AG04449 (cell line): ENCODE measurements at places on chromosomes 1 and 21.

DNA sequence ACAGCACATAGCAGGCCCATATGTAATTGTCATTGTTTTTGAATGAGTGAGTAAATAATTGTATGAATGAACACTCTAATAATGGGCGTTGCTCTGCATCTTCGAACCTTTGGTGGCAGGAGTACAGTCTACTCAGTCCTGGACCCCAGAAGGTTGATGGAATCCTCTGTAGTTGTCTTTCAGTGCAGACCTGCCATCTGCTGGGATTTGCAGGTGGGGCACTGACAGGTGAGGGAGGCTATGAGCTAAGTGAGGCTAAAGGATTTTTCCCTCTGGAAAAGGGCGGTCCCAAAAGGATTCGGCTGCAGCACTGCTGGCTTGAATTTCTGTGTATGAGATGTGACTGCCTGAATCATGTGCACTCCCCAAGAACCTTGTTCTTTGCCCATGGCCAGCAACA lies 53.4 kb downstream of the PLXNA2 start:
- no peak for DNase-seq

GRCh38 chr21:45982758-45983648 lies 1.4 kb downstream of the COL6A1 start:
- DNase-seq, result no peak

DNA sequence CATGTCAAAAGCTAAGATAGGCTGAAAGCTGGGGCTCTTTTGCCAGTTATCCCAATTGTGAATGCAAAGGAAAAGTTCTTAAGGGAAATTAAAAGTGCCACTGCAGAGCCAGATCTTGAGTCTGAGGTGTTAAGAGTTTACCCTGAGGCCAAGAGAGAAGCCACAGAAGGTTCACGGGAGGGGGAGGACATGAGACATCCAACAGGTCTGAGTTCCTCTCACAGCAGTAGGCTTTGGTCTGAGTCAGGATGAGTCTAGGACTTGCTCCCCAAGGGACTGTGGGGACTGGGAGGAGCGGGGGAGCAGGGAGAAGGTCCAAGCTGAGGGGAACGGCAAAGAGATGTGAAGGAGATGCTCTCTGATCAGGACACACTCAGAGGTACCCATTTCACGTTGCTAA lies 411.2 kb upstream of the CAMK1G start:
- DNase-seq, result no peak

- no peak for DNase-seq
Observed at GRCh38 chr21:21688889-21689288, 690.7 kb downstream of the NCAM2 start.

GRCh38 chr1:109801791-109802135 lies 38.0 kb upstream of the EPS8L3 start:
- DNase-seq, result no peak

- no peak for DNase-seq
Observed at GRCh38 chr1:231064418-231064817, 24.4 kb upstream of the FAM89A start.

DNA sequence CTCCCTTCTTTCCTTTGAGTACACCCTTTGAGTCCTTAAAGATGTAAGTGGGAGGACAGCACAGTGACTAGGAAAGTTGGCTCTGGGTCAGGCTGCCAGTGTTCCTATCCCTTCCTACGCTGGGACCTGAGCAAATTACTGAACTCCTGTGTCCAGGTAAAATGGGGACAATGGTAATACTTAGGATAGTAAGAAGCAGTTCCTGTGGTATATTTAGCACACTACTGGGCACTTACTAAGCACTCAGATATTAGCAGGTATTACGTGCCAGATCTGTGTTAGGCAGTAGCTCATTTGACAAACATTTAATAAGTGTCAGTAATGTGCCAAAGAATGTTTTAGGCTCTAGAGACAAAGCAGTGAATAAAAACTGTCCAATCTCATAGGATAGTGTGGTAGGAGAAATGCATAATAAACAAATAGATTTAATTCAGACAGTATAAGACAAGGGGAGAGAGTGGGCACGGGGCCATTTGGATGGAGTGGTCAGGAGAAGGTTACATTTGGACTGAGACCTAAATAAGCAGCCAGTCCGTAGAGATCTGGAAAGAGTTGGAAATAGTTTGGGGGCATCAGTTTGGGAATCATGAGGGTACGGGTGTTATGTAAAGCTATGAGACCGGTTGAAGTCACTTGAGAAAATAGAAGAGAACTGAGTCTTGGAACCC lies 26.2 kb upstream of the ZFP69B start:
- no peak for DNase-seq

DNA sequence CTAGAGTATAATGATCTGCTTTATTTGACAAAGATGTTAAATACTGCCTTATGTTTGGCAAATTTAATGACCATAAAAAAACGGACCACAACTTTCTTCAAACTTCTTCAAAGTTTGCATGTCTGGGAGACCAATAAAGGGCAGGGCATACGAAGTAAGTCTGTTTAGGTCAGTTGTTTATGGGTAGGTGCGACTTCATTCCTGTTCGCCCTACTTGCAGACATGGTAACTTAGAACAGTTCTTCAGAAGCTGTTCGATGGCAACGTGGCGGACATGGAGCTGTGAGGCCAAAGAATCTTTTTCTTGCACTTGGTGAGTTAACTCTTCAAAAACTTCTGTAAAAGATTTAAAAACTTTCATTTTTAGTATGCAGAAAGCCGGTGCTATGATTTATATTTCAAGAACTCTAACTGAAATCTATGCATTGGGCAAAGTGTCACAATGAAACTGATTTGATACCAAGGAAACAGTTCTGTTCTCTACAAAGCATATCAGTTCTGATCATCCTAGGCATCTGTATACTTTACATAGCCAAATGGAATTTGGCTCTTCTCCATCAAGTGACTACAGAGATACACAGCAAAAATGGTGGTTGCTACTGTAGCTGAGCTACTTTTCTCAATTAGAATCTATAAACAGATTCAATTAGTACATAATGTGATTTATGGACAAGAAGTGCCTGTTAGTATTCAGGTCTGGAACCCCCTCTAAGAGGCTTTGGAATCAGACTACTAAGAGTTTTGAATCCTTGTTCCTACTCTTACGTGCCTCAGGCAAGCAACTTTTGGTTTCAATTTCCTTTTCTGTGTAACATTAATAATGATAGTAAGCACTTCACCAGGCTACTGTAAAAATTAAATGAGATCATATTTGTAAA lies 25.7 kb downstream of the C21orf91 start:
- DNase-seq, result peak; percentile 2

DNA sequence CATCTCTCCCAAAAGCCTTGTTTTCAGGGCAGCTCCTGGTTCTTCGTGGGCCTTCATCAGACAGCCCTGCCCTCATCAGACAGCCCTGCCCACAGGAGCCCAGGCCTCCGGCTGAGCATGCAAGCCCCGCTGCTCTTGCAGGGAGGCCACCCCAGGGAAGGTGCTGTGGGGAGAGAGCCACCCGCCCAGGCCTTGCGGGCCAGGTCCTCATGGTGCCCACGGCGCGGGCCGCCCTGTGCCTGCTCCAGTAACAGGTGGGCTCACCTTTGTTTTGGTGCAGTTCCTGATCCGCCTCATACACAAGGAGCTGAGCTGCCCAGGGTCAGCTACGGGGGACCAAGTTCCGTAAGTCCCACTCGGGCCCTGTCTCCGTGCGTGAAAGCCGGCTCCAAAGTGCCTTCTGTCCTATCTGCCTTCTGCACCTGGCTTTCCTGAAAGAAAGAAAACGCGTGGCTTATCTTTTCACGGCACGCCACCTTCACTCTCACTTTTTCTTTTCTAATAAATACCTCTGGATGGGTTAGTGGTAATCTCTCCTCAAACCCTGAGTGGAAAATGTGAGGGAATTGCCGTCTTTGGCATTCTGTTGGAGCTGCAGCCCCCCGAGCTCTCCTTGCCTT lies 65.9 kb downstream of the SLC37A1 start:
- no peak for DNase-seq

GRCh38 chr1:81600363-81600762 lies 200.4 kb upstream of the ADGRL2 start:
- DNase-seq, result no peak

GRCh38 chr1:186014370-186015037 lies 280.3 kb downstream of the HMCN1 start:
- peak; percentile 34 for DNase-seq

DNA sequence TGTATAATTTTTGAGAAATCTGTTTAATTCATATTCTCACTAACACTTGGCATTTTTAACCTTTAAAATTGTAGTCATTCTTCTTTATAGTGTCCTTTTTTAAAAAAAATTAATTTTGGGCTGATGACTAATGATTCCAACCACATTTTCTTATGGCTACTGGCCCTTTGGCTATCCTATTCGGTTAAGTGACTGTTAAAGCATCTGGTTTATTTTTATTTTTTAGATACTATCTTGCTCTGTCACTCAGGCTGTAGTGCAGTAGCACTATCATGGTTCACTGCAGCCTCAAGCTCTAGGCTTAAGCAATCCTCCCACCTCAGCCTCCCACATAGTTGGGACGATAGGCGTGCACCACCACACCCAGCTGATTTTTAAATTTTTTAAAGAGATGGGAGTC lies 723.2 kb upstream of the CXADR start:
- DNase-seq, result no peak

- no peak for DNase-seq
Observed at GRCh38 chr1:235734335-235734734, 84.8 kb upstream of the GNG4 start.

- DNase-seq, result no peak
Observed at GRCh38 chr1:78721136-78721535, 71.5 kb downstream of the IFI44 start.

- DNase-seq, result no peak
Observed at GRCh38 chr1:93616996-93617669, 64.5 kb downstream of the BCAR3 start.

DNA sequence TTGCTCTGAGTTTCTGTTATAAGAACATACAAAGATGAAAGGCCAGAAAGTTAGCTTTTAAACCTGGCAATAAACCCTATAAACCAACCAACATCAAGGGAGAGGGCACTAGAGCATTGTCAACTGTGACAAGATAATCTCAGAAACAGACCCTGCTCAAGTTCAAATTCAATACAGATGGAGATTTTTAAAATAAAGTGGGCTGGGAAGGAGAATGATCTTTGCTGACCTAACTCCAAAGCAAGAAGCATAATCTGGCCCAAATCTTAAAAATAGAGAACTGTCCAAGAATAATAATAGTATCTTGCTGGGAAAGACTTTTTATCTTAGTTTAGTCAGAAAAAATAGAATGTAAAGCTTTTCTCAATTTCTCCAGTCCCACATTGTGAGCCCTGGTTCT lies 485.5 kb downstream of the DISC1 start:
- DNase-seq, result no peak

- no peak for DNase-seq
Observed at GRCh38 chr1:209324901-209325871, 258.3 kb upstream of the CAMK1G start.

GRCh38 chr1:56334047-56334446 lies 245.3 kb downstream of the PLPP3 start:
- DNase-seq, result no peak

GRCh38 chr1:14273811-14274210 lies 324.7 kb upstream of the KAZN start:
- no peak for DNase-seq

DNA sequence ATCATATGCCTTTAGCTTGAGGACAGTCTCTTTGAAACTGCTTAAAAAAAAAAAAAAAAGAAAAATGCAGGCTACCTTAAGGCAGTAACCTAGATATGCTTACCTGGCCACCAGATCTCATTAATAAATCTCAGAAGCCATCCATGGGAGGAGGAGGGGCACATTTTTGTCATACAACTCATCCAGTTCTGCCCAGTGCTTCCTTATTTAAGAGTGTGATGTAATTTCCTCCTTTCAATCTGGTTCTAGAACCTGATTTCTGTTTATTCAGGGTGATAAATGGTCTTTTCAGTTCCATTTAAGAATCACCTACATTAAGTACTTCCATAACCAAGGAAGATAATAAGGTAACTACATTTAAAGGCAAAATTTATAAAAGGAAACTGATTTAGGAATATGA lies 6.1 kb downstream of the ERRFI1 start:
- DNase-seq, result no peak

GRCh38 chr1:223364685-223365382 lies 858 bp upstream of the SUSD4 start:
- no peak for DNase-seq

DNA sequence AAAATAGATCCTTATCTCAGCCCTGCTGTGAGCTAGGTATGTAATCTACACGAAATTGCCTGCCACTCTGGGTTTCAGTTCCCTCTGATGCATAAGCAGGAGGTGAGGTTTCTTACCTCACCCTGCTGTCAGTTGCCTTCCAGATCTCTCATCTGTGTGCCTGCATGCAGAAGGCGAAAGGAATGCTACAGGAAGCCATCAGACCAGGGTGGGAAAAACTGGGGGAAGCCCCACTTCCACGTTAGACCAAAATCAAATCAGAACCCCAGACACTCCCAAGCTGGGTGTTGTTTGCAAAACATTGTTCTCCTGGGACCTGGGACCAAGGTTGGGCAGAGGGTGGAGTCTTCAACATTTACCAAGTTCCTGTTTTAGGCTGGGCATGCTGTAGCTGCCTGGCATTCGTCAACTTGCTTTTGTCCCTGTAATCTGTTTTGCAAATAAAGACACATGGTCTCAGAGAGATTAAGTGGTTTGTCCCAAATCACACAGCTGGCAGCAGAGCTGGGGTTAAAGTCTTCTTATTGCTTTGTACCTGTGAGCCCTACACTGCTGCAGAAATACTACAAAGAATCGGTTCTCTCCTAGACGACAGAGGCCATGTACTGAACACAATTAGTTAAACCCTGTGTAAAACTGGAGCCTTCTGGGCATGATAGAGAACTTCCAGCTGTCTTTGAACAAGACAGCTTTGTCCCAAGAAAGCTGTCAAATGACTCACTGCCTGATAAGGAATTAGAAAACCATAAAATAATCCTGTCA lies 389.7 kb upstream of the RUNX1 start:
- DNase-seq, result no peak

GRCh38 chr1:41765152-41765551 lies 153.6 kb downstream of the HIVEP3 start:
- no peak for DNase-seq

DNA sequence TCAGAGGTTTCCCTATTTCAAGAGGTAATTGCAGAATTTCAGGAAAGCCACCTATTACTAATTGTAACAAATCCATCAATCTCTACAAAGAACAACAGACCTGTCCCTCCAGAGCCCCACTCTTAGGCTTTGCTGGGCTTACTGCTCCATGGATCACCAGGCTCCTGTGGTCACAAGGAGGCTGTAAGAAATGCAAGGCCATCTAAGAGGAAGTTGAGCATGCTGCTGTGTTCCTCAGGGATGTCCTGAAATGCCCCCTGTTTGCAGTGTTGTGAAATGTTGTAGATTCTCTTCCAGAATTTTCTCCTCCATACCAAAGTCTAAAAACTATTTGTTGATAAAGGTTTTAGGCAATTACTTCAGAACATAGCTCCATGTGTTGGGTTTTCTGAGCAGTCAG lies 24.4 kb upstream of the DUSP23 start:
- DNase-seq, result no peak

DNA sequence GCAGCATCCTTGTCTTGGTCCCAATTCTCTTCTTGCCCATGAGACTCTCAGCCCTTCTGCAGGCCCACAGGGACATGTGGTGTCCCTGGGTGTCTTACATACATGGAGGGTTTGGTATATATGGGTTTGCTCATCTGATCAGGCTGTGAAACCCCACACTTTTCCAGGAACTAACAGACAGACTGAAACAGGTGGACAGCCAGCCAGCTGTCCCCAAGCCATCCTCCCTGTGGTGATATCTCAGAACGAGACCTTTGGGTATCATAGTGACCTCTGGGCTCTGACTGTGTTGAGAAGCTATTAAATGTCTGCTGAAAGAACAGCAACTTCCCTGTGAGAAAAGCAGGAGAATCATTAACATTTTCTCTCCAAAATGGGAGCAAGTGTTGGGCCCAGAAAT lies 115.5 kb upstream of the PAXBP1 start:
- no peak for DNase-seq
